ENCODE measurements at places on chromosomes 7 and 10. TPM values are rescaled to one million over a fixed set of nuclear protein-coding genes. Genes with fewer than 3 reads are reported as not detected.

MACROH2A2 gene
- 10.4 TPM for total RNA-seq

PNLIPRP1 gene
- total RNA-seq = not detected

DNA sequence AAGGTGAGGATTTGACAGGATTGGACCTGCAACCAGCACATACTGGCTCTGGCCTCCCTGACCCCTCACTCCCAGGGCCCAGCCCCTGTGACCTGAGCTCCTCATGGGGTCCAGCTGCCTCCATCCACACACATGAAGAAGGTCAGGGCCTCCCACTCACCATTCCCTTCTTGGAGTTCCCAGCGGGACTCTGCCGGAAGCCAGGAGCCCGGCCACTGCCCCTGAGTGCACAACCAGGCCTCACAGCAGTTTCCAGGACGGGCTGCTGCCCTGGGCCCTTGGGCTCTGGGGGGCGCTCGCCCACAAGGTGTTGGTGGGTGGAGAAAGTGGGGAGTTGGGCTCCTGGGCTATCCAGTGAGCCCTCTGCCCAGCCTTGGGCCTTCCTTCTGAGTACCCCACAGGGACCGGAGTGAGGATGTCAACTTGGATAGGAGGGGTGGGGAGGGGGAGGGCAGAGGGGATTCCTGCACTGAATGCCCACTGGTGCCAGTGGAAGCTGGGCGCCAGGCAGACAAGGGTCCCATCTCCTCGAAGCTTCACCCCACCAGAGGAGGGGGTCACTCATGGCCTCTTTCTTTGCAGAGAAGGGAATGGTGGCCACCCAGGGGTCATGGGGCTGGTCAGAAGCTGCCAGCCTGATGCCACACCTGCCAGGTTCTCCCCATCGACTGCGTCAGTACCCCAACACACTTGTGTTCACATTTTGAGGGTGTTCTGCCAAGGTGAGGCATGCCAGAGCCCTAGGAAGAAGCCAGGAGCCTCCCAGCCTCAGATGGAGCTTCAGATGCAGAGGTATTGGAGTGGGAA, 115.3 kb downstream of the PTPN20 start:
- no peak overlapping the region for H3K4me3 ChIP-seq
- H3K27me3 ChIP-seq = no peaks in the 10 kb centered on the region
- DNase-seq = no peak
- H3K27ac ChIP-seq = no peak overlapping the region

- no peaks in the 10 kb centered on the region for H3K36me3 ChIP-seq
- no peaks in the 10 kb centered on the region for H3K27me3 ChIP-seq
- no peak overlapping the region for H3K4me3 ChIP-seq
These were observed 89.4 kb downstream of the JCAD start for GRCh38 chr10:29970012-29970396.

OR9A2 gene
- not detected for total RNA-seq

DNA sequence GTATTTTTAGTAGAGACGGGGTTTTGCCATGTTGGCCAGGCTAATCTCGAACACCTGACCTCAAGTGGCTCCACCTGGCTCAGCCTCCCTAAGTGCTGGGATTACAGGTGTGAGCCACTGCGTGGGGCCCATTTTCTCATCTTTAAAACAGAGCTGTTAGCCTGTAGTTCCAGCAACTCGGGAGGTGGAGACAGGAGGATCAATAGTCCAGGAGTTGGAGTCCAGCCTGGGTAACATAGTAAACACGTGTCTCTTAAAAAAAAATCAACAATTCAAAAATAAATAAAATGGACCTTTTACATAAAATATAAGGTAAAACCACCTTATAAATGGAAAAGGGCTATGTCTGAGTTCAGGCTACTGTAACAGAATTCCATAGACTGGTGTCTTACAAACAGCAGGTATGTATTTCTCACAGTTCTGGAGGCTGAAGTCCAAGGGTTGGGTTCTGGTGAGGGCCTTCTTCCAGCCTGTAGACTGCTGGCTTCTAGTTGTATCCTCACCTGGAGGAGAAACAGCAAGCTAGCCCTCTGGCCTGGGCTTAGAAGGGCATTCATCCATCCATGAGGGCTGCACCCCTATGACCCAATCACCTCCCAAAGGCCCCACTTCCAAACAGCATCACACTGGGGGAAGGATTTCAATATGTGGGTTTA, 7.0 kb upstream of the PVRIG start:
- H3K27ac ChIP-seq = no peak overlapping the region
- no peaks in the 10 kb centered on the region for H3K27me3 ChIP-seq
- H3K4me1 ChIP-seq = no peaks in the 10 kb centered on the region
- peak; percentile 47 for DNase-seq
- no peaks in the 10 kb centered on the region for H3K36me3 ChIP-seq

- peaks cover 14% of the 10 kb centered on the region for H3K4me1 ChIP-seq
- H3K27me3 ChIP-seq = no peaks in the 10 kb centered on the region
- H3K4me3 ChIP-seq = no peak overlapping the region
- no peak overlapping the region for H3K27ac ChIP-seq
- peak; percentile 4 for DNase-seq
These were observed 24.6 kb upstream of the ZMIZ1 start for GRCh38 chr10:79044036-79044632.

DNA sequence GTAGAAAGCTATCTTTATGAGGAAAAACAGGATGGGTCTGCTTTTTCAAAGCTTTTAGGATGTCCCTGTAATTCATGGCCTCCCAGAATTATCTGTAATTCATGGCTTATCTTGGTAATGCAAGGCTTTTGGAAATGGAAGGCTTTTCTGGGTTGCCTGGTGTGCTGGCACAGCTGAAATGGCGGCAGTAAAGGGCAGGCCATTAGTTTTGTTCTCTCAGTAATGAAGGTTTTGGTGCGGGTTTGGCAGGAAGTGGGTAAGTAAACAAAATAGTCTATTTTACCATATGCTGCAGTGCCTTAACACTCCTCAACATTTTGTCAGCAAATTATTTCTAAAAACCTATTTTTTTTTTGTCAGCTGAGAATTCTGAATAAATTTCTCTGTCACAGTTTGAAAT, 69.3 kb downstream of the LRGUK start:
- no peak for DNase-seq
- no peaks in the 10 kb centered on the region for H3K27me3 ChIP-seq
- H3K36me3 ChIP-seq = no peaks in the 10 kb centered on the region
- no peak overlapping the region for H3K4me3 ChIP-seq
- H3K27ac ChIP-seq = no peak overlapping the region
- no peaks in the 10 kb centered on the region for H3K4me1 ChIP-seq

DNA sequence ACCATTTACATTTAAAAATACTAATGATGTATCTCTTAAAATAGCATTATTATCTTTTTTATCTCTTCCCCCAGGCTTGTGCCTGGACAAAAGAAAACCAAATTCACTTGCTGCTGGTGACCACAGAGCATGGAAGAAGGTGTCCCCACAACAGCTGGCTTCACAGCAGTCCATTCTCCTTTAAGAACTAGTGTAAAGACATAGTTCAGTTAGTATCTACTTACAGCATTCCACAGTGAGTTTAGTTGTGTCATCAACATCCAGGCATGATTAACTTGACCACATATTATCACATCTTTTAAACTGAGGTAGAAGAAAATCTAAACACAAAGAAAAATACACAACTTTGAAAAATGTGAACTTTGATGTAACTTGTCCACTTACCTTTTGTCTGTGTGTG, 55.0 kb downstream of the LRRC17 start:
- DNase-seq = no peak
- no peak overlapping the region for H3K27ac ChIP-seq
- H3K4me3 ChIP-seq = no peak overlapping the region
- H3K36me3 ChIP-seq = no peaks in the 10 kb centered on the region
- no peaks in the 10 kb centered on the region for H3K4me1 ChIP-seq

ZCCHC24 gene
- total RNA-seq = 7.8 TPM

DNA sequence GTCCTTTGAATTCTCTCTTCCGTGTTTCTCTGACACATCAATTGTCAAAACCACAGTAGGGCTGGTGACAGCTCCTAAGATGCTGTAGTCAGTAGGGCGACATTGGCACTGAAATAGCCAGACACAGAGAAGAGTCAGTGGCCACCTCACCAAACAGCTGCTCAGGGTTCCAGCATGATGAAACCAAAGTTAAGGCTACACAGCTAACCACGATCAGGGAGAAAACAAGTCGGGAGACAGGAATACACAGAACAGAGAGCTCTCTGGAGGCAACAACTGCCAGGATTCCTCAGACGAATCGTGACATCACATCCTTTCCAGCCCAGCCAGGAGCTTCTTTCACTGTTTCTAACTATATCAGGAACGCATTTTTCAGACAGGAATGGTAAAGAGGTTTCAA, 922.2 kb downstream of the SORCS1 start:
- no peaks in the 10 kb centered on the region for H3K4me1 ChIP-seq
- no peaks in the 10 kb centered on the region for H3K27me3 ChIP-seq
- H3K27ac ChIP-seq = no peak overlapping the region
- no peak for DNase-seq
- no peaks in the 10 kb centered on the region for H3K36me3 ChIP-seq

GRCh38 chr10:17062955-17063484, 66.6 kb downstream of the CUBN start:
- H3K4me3 ChIP-seq = no peak overlapping the region
- no peaks in the 10 kb centered on the region for H3K4me1 ChIP-seq
- H3K27me3 ChIP-seq = no peaks in the 10 kb centered on the region
- DNase-seq = no peak
- H3K36me3 ChIP-seq = no peaks in the 10 kb centered on the region

- H3K27me3 ChIP-seq = no peaks in the 10 kb centered on the region
- no peak for DNase-seq
- H3K27ac ChIP-seq = no peak overlapping the region
- H3K36me3 ChIP-seq = no peaks in the 10 kb centered on the region
- no peak overlapping the region for H3K4me3 ChIP-seq
- no peaks in the 10 kb centered on the region for H3K4me1 ChIP-seq
These were observed 70.0 kb downstream of the VOPP1 start for GRCh38 chr7:55502124-55502857.

AMPH gene
- total RNA-seq = 0.18 TPM

DNA sequence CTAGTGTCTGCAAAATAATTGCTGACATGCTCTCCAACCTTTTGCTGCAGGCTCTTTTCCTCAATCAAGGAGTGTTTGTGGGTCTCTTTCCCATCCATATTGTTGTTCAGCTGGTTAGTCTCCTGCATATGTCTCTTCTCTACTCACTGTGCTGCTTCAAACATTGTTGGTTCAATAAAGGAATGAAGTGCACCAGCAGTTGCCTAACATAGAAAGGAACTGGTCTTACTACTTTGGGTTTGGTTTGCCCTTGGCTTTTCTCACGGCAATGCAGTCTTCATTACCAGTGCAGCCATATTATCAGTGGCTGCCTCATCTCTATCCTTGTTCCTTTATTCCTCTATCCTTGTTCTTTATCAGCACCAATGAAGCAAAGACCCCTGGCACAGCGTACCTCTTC, 169.7 kb upstream of the TPK1 start:
- no peaks in the 10 kb centered on the region for H3K36me3 ChIP-seq
- no peak overlapping the region for H3K4me3 ChIP-seq
- DNase-seq = no peak
- H3K27me3 ChIP-seq = no peaks in the 10 kb centered on the region
- no peaks in the 10 kb centered on the region for H3K4me1 ChIP-seq

DNA sequence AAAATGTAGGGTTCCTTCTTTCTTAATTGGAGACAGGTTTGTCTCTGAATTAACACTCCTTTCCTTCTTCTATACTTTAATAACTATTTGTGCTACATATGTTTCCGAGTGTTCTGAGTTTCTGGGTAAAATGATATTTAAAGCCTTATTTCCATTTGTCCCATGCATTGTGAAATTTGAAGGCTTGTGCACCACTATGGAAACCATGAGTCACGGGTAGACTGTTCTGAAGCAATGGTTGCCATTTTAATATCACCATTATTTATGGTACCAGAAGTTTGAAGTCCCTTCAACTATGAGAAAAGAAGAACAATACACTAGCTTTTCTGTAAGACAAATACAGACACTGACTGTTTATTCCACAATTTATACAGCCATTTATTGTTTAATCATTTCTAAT, 44.7 kb upstream of the ZEB1 start:
- no peak overlapping the region for H3K4me3 ChIP-seq
- no peak overlapping the region for H3K27ac ChIP-seq
- DNase-seq = no peak
- no peaks in the 10 kb centered on the region for H3K4me1 ChIP-seq

TRAPPC14 gene
- 62.9 TPM for total RNA-seq

POLR2J2 gene
- 2.6 TPM for total RNA-seq

DNA sequence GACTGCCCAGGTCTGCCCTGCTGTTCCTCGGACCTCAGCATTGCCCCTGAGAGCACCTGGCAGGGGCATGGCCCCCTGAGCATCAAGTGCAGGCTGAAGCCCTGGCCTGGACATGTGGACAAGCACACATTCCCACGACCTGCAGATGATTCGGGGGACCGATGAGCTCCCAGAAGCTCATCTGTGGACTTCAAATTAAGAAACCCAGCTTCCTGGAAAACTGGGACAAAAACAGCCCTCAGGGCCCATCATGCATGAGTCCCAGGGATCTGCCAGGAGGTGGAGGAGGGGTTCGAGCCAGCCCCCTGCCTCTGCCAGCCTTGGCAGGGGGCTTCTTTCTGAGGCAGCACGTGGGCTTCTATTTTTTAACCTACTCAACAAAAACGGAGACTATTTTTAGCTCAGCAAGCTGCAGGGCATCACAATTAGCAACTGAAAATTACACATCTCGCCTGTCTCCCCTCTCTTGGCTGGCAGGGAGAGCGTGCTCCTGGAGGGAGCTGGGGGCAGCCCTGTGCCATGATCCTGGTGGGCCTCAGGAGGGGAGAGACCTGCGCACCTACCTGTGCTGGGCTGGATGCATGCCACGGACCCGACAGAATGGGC, 51.8 kb downstream of the RASGEF1A start:
- no peaks in the 10 kb centered on the region for H3K4me1 ChIP-seq
- no peaks in the 10 kb centered on the region for H3K36me3 ChIP-seq
- DNase-seq = no peak

Data from Peyer's patch (tissue), 4 donors.